ENCODE measurements at places on chromosomes 5 and 9.

DNA sequence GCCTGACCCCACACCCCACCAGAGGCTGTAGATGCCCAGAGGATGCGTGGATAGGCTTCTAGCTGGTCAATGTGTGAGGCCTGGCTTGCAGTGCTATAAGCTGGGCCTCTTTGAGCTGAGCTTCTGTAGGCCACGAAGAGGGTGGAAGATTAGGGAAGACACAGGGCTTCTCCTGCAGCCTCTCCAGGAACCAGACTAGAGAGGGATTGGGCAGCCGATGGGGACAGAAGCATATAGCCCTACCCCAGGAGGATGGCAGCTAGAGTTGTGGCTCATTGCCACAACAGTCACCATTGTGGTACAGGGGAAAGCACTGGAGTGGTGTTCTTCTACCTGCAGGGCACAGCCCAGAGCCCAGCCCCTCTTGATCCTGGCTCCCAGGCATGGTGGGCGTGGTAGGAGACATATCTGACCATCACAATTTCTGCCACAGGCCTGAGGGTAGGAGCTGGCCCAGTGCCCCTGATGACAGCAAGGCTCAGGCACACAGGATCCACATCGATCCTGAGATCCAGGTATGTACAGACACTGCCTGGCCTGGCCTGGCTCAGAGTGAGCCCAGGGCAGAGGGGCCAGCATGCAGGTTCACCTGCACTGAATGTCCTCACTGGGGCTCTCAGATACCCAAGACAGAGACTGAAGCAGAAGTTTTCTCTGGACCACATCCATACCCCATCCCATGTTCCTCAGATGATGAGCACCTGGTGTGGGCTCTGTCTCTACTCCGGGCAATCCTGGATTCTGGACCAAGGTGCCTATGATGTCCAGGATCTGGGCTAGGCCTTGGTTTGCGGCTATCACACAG is 8.7 kb downstream of the PDLIM4 start:
- H3K4me3 ChIP-seq = no peak overlapping the region
- peaks cover under 1% of the 10 kb centered on the region for H3K4me1 ChIP-seq
- H3K27me3 ChIP-seq = no peaks in the 10 kb centered on the region
- H3K36me3 ChIP-seq = no peaks in the 10 kb centered on the region

DNA sequence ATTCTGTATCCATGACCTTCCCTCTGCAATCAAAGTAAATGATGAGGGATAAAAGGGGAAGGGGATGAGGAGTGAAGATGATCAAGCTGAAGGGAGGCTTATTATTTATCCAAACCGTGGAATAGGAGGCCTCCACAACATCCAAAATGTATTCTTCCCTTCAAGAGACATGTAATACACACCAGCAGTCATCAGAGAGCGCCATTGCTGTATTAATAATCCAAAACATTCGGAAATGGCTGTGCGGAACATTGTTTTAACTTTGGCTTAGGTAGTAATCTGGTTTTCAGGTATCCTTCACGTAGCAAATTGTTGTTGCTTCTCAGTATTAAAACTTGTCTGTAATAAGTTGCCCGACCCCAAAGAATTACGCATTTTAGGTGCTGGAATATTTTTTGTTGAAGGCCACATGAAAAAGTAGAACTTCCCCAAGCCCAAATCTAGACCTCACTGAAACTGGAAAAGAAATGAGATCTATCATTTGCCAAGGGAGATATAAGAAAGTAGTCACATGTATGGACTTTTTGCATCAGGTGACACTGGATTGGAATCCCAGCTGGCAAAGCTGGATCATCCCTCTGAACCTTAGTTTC is 2.6 kb upstream of the BOD1 start:
- H3K27me3 ChIP-seq = no peaks in the 10 kb centered on the region
- no peak overlapping the region for H3K27ac ChIP-seq

- H3K4me1 ChIP-seq = no peaks in the 10 kb centered on the region
- no peak overlapping the region for H3K4me3 ChIP-seq
- no peak for DNase-seq
These were observed 87.0 kb downstream of the ADAMTS2 start for GRCh38 chr5:179258001-179258921.

DNA sequence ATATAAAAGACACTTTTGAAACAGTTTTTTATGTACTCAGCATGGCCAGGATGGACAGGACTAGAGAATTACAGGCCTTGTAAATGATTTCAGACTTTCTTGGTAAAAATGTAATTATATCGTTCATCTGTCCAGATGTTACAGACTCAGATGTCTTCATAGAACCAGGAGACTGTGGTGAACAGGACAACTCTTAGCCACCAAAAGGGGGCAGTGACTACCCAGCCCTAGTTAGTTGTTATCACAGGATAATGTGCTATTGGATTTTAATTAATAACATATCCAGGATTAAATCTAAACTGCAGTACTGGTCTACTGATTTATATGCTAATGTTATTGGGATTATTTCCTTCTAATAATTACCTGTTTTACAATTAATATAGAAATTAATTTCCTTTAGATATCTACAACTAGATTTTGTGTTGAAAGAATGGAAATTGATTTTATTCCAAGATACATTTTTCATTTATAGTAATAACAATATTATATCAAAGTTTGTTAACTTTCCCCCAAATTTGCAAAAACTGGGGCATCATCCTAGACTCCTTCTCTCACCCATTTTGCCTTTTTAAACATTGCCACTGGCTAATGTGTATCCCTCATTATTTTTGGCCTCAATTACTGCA is 99.4 kb downstream of the MTREX start:
- no peak overlapping the region for H3K4me3 ChIP-seq

GRCh38 chr9:77616191-77616590 is 31.9 kb downstream of the GNA14 start:
- no peak overlapping the region for H3K27ac ChIP-seq
- no peak overlapping the region for H3K4me3 ChIP-seq
- no peaks in the 10 kb centered on the region for H3K27me3 ChIP-seq
- H3K4me1 ChIP-seq = no peaks in the 10 kb centered on the region

DNA sequence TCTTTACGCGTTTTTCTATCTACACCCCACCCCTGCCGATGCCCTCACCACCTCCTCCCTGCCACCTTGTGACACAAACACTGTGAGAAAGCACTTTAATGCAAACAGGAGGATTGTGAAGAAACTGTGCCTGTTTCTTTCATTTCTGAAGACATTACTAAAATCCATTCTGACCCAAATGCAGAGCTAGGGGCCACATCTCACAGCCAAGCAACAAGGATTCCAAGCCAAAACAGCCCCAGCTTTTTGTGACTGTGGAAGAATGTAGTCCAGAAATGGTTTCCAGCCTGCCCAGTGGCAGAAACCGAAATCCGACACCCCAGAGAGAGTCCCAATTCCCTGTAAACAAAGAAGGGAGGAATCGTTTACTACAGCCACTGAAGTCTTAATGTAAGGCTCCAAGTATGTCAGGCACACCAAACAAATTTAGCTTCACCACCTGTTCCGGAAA is 190.9 kb downstream of the TTC39B start:
- peaks cover 20% of the 10 kb centered on the region for H3K4me1 ChIP-seq
- no peaks in the 10 kb centered on the region for H3K27me3 ChIP-seq
- peak overlapping the region; percentile 57 for H3K27ac ChIP-seq
- H3K36me3 ChIP-seq = no peaks in the 10 kb centered on the region

DNA sequence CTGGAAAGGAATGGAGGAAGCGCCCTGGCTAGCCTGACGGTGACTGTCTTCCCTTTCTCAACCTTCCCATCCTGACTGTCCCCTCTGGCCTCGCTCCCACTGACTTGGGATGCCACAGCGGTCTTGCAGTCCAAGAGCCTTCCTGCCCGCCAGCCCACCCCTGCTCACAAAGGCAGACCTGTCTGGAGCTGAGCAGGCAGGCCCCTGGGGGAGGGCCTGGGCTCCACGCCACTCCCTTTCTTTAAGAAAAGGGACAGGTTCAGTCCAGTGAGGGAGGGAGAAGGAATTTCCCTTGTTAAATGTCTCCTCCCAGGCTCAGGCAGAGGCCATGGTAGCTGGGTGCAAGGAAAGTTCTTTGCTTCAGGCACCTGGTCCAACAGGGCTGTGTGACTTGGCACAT is 18.1 kb downstream of the FGF1 start:
- DNase-seq = no peak
- H3K4me3 ChIP-seq = no peak overlapping the region
- H3K36me3 ChIP-seq = no peaks in the 10 kb centered on the region
- H3K4me1 ChIP-seq = no peaks in the 10 kb centered on the region
- H3K27ac ChIP-seq = no peak overlapping the region

- H3K27ac ChIP-seq = no peak overlapping the region
- no peaks in the 10 kb centered on the region for H3K36me3 ChIP-seq
- H3K27me3 ChIP-seq = no peaks in the 10 kb centered on the region
- no peak overlapping the region for H3K4me3 ChIP-seq
- no peak for DNase-seq
These were observed 58.8 kb downstream of the SH3PXD2B start for GRCh38 chr5:172395483-172395882.

DNA sequence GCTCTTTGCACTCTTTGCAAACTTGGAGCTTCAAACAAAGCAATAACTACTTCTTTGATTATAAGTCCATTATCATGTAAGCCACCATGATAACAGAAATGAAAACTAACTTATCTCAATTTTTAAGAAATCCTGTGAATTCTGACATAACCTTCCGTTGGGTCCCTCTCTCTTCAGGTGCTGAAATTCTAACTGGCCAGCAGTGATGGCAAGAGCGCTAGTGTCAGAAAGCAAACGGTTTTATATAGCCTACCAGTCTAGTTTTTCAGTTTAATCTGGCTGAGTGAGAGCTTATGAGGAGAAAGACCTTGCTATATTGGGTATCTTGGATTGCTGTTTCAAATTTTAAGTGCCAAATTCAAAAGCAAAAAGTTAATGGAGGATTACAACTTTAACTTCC is 13.4 kb downstream of the NFIB start:
- peak overlapping the region; percentile 98 for H3K27ac ChIP-seq
- peak overlapping the region; percentile 23 for H3K4me3 ChIP-seq
- no peak for DNase-seq
- H3K27me3 ChIP-seq = no peaks in the 10 kb centered on the region

DNA sequence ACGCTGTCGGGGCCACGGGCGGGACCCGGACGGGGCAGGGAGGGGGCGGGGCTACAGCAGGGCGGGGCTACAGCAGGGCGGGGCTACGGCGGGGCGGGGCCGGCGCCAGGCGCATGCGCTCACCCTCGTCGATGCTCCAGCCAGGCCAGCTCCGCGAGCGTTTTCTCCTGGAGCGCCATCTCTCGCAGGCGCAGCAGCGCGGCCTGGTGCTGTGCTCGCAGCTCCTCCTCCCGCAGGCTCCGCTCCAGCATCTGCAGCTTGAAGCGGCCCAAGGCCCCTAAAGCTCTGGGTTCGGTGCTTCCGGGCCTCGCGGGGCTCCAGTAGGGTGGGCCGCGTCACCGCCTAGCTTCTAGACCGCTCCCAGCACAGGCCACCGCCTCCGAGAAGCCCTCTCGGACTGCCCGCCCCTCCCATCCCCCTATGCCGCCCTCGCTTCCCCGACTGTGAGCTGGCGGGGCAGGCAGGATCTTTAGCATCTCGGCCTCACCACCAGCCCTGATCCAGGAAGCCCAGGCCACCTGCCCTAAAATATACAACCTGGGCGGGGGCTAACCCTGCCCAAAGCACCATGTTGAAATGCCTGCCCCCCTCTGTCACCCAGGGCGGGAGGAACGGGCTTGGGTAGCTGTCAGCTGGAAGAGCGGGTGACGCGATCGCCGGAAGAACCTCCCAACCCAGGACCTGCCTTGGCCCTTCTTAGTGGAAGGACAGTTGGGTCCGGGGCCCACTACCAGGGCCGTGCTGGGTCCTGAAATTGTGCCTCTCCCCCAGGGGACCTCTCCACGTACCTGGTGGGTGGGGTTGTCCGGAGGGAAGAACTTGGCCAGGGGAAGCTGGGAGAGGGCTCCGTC is 21.9 kb upstream of the QSOX2 start:
- H3K4me3 ChIP-seq = peak overlapping the region; percentile 49
- peaks cover 29% of the 10 kb centered on the region for H3K27me3 ChIP-seq
- H3K36me3 ChIP-seq = no peaks in the 10 kb centered on the region
- H3K4me1 ChIP-seq = peaks cover 3% of the 10 kb centered on the region
- DNase-seq = peak; percentile 58
- H3K27ac ChIP-seq = no peak overlapping the region

GRCh38 chr9:96085491-96086143 is 210.1 kb downstream of the ERCC6L2 start:
- no peaks in the 10 kb centered on the region for H3K36me3 ChIP-seq
- no peak overlapping the region for H3K27ac ChIP-seq
- no peaks in the 10 kb centered on the region for H3K4me1 ChIP-seq
- no peak for DNase-seq
- no peaks in the 10 kb centered on the region for H3K27me3 ChIP-seq

- no peaks in the 10 kb centered on the region for H3K27me3 ChIP-seq
- H3K4me3 ChIP-seq = no peak overlapping the region
- no peak overlapping the region for H3K27ac ChIP-seq
These were observed 59.9 kb downstream of the NSUN2 start for GRCh38 chr5:6572825-6573380.

- no peak overlapping the region for H3K4me3 ChIP-seq
- no peaks in the 10 kb centered on the region for H3K36me3 ChIP-seq
- H3K27me3 ChIP-seq = no peaks in the 10 kb centered on the region
- DNase-seq = no peak
- H3K27ac ChIP-seq = peak overlapping the region; percentile 48
- H3K4me1 ChIP-seq = no peaks in the 10 kb centered on the region
These were observed 61.9 kb downstream of the GLIS3 start for GRCh38 chr9:4237748-4238511.

GRCh38 chr5:170479484-170479883 is 24.3 kb upstream of the KCNIP1 start:
- H3K36me3 ChIP-seq = no peaks in the 10 kb centered on the region
- H3K4me3 ChIP-seq = no peak overlapping the region
- DNase-seq = no peak
- no peaks in the 10 kb centered on the region for H3K4me1 ChIP-seq
- H3K27me3 ChIP-seq = no peaks in the 10 kb centered on the region
- no peak overlapping the region for H3K27ac ChIP-seq

- no peak for DNase-seq
- H3K27ac ChIP-seq = no peak overlapping the region
- no peak overlapping the region for H3K4me3 ChIP-seq
- no peaks in the 10 kb centered on the region for H3K36me3 ChIP-seq
These were observed 62.9 kb downstream of the TMEM232 start for GRCh38 chr5:110663525-110663924.

- H3K27ac ChIP-seq = no peak overlapping the region
- DNase-seq = no peak
- no peak overlapping the region for H3K4me3 ChIP-seq
- no peaks in the 10 kb centered on the region for H3K27me3 ChIP-seq
- H3K36me3 ChIP-seq = no peaks in the 10 kb centered on the region
- H3K4me1 ChIP-seq = peaks cover 8% of the 10 kb centered on the region
These were observed 20.4 kb downstream of the XRCC4 start for GRCh38 chr5:83097689-83098231.

Measured in gastrocnemius medialis (tissue), 4 donors.